ENCODE measurements at places on chromosomes 1 and 21. TPM values are rescaled to one million over a fixed set of nuclear protein-coding genes. Genes with fewer than 3 reads are reported as not detected.

Gene RXFP4
- total RNA-seq = not detected

Gene SYT6
- total RNA-seq = not detected

Gene PLEKHG5
- 2.3 TPM for total RNA-seq

Gene MPL
- total RNA-seq = not detected

Gene TNFRSF4
- not detected for total RNA-seq

Gene CFHR3
- not detected for total RNA-seq

Gene SPATA45
- total RNA-seq = not detected

Gene TMCC2
- 4.8 TPM for total RNA-seq

Gene LRRC8B
- total RNA-seq = 15.7 TPM

Gene GMEB1
- 11.5 TPM for total RNA-seq

Gene S100A7A
- not detected for total RNA-seq

Gene SDF4
- total RNA-seq = 51.0 TPM

Gene VASH2
- not detected for total RNA-seq

Gene NFYC
- 56.4 TPM for total RNA-seq

Gene TAS1R1
- total RNA-seq = not detected

Gene INTS7
- total RNA-seq = 8.0 TPM

Gene FNDC5
- 101 TPM for total RNA-seq

Gene HES2
- total RNA-seq = not detected

Gene FCRL6
- total RNA-seq = not detected

Gene RIT1
- 9.6 TPM for total RNA-seq

Gene PADI3
- not detected for total RNA-seq

Gene KHDRBS1
- total RNA-seq = 39.2 TPM

Gene GPR61
- total RNA-seq = not detected

Gene ARHGEF16
- total RNA-seq = 0.55 TPM

Gene ORC1
- 0.55 TPM for total RNA-seq

Gene F13B
- not detected for total RNA-seq

Gene SV2A
- total RNA-seq = 0.12 TPM

Gene SLC30A10
- not detected for total RNA-seq

Gene SPATA21
- total RNA-seq = not detected

Gene ALX3
- total RNA-seq = not detected

Gene SPRR2G
- not detected for total RNA-seq

Gene IFNGR2
- total RNA-seq = 27.6 TPM

Gene FAM72C
- not detected for total RNA-seq

Gene BACE2
- 17.5 TPM for total RNA-seq

Gene CYP4A22
- not detected for total RNA-seq

Gene NUDT4B
- total RNA-seq = 6.1 TPM

Gene HPDL
- 0.16 TPM for total RNA-seq

Gene KLF17
- not detected for total RNA-seq

Gene CYP4Z1
- total RNA-seq = 2.1 TPM

Gene LCE3E
- not detected for total RNA-seq
